ENCODE measurements at places on chromosomes 7 and 10.

DNA sequence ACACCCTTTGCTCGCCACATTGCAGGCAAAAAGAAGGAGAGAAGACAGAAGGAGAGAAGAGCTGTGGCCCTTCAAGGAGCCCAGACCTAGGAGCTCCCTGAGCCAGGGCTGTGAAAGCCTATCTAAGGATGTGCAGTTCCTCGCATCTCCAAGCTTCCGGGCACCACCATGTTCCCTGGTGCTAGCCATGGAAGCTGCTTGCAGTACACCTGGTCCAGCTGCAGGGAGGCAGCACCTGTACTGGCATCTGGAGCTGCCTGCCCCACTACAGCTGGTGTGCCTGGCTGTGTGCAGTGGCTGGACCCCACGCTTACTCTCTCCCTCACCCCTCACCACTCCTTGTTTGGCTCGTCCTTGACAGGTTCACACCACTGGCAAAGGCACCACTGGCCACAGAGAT, 1111.8 kb upstream of the POT1 start:
- DNase-seq: no peak

DNA sequence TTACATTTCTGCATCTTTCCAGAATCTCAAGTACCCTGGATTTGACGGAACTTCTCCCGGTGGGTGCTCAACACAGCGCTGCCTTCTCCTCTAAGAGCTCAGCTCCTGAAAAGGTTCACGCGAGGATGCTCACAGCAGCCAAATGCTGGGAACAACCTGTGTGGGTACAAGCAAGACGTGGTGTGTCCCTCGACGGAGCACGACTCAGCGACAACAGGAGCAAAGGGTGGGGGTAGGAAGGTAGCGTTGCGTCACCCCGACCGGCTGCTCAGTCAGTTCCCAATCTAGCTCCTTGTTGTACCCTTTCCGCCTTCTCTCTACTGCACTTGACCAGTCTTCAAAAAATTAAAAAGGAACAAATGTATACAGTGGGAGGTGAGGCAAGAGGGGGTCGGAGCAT, 117.3 kb downstream of the PTPRN2 start:
- no peak for DNase-seq

DNA sequence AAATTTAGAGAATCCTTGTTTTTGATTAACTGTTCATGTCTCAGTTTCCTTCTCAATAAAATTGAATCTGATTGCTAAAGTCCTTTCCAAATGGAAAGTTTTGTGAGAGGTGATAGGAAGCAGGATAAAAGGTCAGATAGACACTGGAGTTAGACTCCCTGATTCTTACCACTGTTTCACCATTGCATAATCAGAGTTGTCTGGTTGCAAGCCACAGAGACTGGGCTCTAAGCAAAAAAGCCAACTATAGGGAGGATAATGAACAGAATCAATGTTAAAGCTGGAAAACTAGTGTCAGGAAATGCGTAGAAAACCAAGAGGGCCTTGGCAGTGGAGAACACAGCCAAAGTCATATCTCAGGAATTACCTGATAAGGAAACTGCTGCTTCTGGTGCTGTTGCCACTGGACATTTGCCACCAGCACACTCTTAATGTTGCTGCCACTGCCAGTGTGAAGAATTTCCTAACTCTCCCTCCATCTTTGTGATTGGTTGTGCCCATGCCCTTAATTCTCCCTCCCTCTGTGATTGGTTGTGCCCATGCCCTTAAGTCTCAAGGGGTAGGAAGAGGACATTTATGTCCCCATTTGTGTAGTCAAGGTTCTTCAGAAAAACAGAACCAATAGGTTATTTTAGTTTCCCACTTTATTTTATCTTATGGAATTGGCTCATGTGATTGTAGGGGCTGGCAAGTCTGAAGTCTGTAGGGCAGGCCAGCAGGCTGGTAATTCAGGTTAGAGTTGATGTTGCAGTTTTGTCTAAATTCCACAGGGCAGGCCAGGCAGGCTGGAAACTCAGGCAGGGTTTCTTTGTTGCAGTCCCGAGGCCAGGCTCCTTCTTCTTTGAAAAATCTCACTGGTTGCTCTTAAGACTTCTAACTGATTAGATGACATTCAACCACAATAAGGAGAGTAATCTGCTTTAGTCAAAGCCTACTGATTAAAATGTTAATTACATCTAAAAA, 639.0 kb downstream of the REEP3 start:
- DNase-seq: no peak

GRCh38 chr7:118642396-118642795, 417.9 kb downstream of the ANKRD7 start:
- DNase-seq: no peak

DNA sequence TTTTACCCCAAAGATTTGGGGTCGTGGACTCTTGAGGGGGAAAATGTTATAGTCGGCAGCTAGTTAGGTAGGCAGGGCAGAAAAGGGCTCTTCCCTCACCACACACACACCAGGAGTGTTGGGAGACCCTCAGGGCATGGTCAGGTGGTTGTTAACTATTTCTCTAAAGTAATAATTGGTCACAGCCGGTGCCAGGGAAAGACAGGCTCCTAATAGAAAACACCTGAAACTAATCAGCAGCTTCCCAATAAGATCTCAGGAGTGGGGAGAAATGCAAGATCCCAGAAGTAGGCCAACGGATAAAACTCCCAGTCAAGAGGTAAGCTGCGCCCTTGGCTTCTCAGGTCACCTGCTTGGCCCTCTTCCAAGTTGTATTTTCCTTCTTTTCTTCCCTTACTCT, 213.1 kb downstream of the PHTF2 start:
- DNase-seq: no peak

DNA sequence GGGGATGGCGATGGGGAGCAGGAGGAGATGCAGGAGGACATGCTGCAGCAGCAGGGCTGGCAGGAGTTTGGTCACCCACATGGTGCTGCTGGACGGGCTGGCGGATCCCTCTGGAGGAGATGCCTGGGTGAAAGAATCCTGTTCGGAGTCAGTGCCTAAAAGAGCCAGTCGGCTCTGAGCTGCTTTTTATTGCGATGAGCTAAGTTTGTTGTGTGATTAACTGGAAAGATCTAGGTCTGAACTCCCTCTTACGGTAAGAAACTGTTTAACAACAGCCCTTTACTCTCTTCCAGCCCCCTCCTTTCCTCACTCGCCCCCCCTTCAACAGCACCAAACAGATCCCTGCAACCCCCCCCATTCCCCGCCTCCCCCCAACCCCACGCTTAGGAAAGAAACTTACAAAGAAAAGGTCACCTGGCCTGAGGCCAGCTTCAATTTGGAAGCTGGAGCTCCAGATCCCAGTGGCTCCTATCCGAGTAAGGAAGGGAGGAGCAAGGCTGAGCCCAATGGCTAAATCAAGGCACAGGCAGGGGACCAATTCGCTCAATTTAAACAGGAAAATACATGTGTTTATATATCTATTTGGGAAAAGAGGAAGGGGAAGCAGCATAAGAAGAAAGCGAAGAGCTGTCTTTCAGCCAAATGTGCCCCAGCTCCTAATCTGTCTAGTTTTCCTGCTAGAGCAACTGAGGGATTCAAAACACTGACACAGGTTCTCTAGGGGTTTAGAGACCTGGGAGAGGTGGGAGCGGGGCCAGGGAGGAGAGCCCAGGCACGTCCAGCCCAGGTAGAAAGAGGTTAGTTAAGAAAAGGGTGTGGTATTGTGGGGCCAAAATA, at the start of gene HGF:
HGF (minus strand) TSS at position 157 of the 837 bp plus-strand sequence; CDS start at position 81, 76 bp downstream.
- no peak for DNase-seq

DNA sequence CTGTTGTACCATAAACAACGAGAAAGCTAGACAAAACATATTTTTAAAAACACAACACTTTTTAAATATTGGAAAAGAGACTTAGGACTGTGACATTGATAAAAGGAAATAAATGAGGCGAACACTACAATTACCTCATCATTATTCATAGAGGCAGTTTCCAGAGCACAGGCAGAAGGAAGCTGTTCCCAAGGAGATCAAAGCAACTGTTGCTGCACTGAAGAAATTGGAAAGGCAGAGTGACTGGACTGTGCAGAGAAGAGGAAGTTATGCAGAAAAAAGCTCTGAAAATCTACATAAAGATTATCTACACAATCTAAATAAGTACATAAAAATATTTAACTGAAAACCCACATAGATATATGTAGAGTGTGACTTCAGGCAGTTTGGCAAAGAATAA, 32.8 kb downstream of the MYO3A start:
- DNase-seq: no peak

- no peak for DNase-seq
Measured at GRCh38 chr10:69647819-69648218, 17.8 kb downstream of the FAM241B start.

DNA sequence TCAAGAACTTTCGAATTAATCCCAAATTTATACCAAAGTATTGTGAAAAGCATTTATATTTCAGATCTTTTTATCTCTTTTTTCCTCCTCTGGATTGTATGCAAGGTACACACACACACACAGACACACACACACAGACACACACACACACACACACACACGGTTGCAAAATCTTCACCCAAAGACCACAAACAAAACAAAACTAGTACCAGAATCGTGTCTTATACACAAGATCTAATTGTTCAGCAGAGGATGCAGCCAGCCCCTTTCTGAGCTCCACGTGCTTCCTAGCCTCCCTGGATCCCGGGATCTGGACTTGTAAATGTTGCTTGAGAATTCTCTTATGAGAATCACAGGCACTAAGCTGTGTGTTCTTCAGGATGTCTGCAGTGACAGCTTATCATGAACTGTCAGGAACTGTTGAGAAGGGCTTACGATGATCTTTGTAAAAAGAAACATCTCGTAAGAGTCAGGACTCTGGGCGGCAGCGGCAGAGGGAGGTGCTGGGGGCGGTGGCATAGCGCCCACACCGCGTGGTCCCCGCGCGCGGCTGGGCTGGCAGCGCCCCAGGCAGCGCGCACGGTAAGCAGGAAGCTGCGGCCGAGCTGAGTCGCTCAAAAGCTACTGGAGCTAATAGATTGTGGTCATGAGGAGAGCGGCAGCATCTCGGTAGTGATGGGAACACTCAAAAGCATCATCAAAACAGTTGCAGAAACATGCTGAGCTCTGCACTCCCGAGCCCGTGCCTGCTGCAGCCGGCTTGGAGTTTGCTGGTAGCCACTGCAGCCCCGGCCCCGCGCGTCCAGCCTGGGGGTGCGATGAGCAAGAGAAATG, 277.6 kb downstream of the GATA3 start:
- peak; percentile 80 for DNase-seq

GRCh38 chr7:97422046-97422445, 304.5 kb downstream of the SDHAF3 start:
- DNase-seq: no peak

- DNase-seq: no peak
Measured at GRCh38 chr10:77022671-77023070, 614.9 kb downstream of the KCNMA1 start.

DNA sequence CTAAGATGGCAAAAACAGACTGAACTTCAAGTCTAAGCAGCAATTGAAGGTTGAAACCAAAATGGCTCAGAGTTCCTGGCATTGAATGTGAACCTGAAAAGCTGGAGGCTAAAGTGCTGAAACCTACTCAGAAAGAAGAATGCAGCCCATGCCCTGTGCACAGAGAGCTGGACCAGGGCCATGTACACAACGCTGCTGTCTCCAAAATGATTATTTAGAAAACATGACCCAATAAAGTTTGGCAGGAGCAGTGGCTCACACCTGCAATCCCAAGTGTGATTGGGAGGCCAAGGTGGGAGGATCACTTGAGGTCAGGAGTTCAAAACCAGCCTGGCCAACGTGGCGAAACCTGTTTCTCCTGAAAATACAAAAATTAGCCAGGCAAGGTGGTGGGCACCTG, 158.9 kb downstream of the AKR1D1 start:
- DNase-seq: no peak

GRCh38 chr7:82017334-82017943, 247.6 kb upstream of the HGF start:
- DNase-seq: no peak

GRCh38 chr10:121133901-121134300, 282.7 kb downstream of the WDR11 start:
- DNase-seq: no peak

DNA sequence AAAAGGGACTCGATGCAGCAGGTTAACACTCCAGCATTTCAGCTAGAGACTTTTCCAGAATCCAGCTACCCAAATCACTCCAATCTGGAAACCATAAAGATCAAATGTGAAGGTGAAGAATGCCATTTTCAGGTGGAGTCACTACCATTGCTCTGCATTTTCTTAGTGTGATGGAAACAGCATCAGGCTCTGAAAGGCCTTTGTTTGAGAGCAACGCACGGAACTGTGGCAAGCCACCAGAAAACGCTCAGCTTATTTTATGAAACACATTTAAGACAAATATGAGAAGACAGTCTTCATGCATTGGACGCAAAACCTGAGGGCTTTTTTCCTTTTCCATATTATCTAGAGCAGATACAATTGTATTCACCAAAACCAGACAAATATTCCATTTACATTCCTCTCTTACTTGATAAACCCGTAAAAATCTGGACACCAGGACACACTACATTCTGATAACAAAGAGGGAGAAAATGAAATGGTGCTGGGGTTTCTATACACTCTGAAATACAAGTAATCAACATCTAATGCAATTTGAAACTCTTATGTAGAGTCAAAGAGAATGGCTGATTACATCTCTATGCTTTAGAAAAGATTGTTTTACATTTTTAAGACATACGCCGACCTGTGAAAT, 99.1 kb downstream of the NRP1 start:
- no peak for DNase-seq

- no peak for DNase-seq
Measured at GRCh38 chr7:74283858-74284447, 5.3 kb upstream of the CLIP2 start.

DNA sequence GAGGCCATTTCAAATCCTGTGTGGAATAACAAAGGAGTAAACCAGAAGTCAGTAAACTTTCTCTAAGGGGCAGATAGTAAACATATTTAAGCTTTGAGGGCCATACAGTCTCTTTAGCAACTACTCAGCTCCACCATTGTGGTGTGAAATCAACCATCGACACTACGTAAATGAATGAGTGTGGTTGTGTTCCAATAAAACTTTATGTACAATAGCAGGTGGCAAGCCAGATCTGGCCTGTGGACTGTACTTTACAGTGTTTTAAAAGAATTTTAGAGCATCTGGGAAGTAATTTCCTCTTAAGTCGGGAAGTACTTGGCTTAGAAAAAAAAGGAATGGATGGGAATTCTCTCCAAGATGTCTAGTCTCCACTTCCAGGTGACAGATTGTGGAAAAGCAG, 71.3 kb downstream of the ARHGAP22 start:
- no peak for DNase-seq

Measured in stimulated activated CD8-positive, alpha-beta memory T cell treated with anti-CD3 and anti-CD28 coated beads, Interleukin-4, amount 100 ng/mL, for 1 hour (primary cell).